Central memory CD8-positive, alpha-beta T cell (primary cell): ENCODE measurements at places on chromosomes 1 and 21.

GRCh38 chr1:7609311-7609994 is 161.6 kb upstream of the VAMP3 start:
- DNase-seq, result no peak

DNA sequence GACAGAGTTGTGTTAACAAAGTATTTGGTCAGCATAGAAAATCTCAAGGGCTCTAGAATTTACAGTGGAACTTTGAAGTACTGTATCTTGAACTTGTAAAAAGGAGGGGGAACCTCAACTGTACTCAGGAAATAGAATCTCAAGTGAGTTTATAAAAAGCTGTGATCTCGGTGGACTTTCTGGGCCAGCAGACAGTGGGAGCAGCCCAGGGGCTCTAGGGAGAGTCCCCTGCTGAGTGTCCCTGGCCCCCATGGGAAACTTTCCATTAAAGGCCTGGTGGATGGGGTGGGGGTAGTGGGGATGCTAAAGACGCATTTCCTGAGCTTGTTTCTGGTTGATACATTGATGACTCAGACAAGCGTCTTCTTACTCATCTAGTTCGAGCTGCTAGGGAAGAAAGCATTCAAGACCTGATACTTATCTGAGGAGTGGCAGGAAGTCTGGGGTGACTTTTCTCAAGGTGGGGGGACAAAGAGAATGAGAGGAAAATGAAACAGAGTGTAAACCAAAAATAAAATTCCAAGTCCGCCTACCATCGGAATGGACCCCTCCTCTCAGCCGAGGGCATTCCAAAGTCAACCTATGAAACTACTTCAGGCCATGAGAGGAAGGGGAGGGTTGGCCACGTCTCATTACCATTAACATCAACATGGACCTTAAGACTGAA is 65.5 kb downstream of the NID1 start:
- peak; percentile 43 for DNase-seq

DNA sequence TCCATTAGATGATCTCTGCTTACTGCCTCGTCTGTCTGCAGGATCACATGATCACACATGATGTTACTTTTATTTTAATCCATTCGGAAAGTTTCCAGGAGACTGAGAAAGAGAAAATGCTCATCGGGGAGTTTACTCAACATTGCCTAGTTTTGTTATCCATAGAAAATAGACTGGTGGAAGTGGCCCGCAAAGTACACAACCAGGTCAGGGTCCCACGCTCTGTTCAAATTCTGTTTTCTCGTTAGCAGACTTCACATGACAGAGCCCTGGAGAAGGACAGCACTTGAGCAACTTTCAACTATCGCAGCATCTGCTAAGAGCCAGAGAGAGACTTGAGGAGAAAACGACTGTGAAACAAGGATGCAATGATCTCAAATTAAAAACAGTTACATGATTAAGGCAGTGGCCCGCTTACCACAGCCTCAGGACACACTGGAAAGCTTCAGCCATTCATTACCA is 44.2 kb downstream of the ADAMTS1 start:
- DNase-seq, result no peak

DNA sequence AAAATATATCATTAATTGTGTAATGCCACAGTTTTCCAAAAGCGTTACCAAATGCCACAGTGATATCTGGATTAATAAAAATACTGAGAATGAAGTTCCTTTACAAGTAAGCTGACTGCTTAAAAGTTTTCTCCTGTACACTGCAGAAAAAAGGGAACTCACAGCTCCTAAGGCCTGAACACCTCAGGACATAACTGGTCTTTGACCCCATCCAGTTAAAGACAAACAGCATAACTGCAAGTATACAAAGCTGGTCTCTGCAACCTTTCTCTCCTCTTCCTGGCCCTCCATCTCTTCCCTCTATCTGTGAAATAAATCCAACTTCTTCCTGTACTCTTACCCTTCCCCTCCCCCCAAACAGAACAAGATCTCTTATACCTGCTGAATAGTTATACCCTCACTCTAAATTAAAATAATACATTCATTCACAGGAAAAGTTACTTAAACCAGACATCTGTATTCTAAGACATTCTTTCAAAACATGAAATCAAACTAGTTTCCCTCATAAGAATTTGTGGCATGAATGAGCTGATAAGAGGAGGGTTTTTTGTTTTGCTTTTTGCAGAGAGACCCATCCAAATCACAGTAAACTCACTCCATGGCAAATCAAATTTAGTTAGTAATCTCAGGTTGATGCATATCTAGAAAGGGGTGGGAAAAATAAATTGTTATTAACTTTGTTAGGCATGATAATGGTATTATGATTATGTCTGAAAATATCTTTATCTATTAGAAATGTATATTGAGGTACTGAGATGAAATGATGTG is 2.9 kb downstream of the DIPK1A start:
- DNase-seq, result no peak

- DNase-seq, result no peak
Observed at GRCh38 chr1:113207457-113207856, 134.5 kb downstream of the LRIG2 start.

DNA sequence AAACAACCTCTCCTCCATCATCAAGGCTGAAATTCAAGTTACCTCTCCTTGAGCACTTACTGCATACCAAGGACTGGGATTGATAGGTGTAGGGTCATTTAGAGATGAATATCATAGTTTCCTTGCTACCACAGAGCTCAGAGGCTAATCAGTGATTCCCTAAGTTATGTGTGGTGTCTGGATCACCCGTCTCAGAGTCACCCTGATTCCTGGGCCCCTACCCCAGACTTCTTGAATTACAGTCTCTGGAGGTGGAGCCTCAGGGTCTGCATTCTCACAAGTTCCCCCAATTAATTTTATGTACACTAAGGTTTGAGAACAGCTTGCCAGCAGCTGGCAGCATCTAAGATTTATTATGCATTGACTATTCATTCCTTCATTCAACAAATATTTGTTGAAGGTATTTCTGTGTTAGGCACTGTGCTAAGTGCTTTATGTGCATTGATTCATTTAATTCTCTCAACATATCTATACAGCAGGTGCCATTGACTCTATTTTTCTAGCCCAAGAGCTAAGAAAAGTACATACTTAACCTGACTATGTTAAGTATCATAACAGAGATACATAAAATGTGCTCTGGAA is 182.9 kb upstream of the FGGY start:
- no peak for DNase-seq

DNA sequence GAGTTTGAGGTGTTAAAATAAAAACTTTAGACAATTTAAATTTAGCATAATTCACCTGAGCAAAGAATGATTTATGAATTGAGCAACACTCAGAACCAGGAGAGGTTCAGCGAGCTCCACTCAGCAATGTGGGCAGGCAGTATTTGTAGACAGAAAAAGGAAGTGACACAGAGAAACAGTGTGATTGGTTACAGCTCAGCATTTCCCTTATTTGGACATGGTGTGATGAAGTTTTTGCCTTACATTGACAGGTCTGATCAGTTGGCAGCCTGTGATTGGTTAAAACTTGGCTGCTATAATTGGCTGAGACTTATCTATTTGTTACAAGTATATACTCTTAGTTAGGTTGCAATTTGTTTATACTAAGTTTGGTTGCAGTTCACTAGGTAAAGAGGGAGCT is 621.2 kb upstream of the PRMT6 start:
- no peak for DNase-seq

- DNase-seq, result no peak
Observed at GRCh38 chr1:96971849-96972602, 250.4 kb downstream of the PTBP2 start.

- no peak for DNase-seq
Observed at GRCh38 chr21:37449302-37449937, 82.8 kb downstream of the DYRK1A start.

GRCh38 chr1:42956739-42957138 is 1.9 kb downstream of the SLC2A1 start:
- no peak for DNase-seq

DNA sequence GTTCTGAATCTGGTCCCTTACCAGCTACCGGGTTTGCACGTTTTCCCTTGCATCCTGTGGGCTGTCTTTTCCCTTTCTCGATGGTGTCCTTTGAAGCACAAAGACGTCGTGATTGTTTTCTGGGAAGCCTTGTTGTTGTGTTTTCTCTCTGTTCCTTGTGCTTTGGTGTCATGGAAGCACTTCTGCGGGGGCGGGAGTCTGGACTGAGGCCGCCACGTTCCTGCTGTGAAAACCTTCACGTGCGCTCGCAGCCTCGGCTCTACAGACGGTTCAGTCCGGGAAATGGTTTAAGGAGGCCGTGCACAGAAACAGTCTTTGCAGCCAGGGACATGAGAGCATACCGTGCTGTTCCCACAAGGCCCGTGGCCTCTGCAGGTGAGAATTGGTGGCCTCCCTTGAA is 68.5 kb downstream of the SKI start:
- DNase-seq, result no peak

GRCh38 chr1:107767156-107767582 is 197.8 kb downstream of the VAV3 start:
- no peak for DNase-seq

GRCh38 chr1:1324084-1324523 is 356 bp downstream of the INTS11 start:
- no peak for DNase-seq

- no peak for DNase-seq
Observed at GRCh38 chr1:155977690-155978324, 540 bp downstream of the ARHGEF2 start.

DNA sequence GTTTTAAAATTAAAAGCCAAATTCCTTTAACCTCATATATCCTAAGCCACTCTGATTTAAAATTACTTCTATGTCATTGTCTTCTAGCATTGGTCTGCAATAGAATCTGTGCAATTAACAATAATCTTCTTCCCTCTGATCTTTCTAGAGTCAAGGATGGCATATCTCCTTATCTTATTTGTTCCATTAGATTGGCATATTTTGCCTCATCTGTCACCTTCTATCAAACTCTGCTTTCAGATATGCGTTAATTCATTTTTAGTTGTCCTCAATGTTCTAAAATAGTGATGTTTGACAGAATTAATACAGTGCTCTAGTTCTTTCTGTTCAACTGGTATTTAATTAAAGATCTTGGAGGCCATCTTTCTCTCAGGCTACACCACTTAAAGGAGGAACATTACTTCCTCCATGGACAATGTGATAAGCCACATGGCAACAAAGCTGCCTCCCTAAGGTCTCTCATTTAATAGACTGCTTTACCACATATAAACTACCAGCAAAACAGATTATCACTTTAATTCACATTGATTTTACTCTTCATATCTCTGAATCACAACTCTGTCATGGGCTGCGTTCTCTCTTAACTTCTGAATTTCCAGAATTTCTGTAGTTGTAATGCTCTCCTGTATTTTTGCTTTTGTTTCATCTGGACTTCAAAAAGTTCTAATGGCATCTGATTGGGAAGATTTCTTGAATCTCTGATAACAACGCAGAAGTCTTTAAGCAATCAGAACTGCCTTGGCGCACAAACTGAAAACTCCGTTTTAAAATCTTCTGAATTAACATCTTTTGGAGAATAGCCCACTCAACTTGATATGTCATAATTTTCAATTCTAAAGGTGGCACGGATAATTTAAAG is 2.8 kb downstream of the NRIP1 start:
- DNase-seq, result no peak

DNA sequence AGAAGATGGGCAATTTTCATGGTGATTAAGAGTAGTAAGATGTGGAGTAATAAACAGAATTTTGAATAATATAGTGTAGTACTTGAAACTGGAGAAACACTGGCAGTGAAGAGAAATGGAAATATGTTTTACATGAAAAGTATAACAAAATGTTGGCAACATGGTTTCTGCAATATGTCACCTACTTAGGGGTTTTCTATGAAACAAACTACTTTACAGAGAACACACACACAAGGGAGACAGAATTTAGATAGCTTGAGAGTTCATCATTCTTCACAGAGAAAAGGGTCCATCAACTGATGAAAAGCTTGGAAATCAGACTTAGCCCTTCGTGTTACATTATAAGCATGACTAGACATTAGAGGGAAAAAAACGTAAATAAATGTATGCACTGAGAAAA is 135.2 kb downstream of the EIF4G3 start:
- DNase-seq, result no peak

- DNase-seq, result no peak
Observed at GRCh38 chr1:44571712-44572571, 102.3 kb downstream of the TMEM53 start.

DNA sequence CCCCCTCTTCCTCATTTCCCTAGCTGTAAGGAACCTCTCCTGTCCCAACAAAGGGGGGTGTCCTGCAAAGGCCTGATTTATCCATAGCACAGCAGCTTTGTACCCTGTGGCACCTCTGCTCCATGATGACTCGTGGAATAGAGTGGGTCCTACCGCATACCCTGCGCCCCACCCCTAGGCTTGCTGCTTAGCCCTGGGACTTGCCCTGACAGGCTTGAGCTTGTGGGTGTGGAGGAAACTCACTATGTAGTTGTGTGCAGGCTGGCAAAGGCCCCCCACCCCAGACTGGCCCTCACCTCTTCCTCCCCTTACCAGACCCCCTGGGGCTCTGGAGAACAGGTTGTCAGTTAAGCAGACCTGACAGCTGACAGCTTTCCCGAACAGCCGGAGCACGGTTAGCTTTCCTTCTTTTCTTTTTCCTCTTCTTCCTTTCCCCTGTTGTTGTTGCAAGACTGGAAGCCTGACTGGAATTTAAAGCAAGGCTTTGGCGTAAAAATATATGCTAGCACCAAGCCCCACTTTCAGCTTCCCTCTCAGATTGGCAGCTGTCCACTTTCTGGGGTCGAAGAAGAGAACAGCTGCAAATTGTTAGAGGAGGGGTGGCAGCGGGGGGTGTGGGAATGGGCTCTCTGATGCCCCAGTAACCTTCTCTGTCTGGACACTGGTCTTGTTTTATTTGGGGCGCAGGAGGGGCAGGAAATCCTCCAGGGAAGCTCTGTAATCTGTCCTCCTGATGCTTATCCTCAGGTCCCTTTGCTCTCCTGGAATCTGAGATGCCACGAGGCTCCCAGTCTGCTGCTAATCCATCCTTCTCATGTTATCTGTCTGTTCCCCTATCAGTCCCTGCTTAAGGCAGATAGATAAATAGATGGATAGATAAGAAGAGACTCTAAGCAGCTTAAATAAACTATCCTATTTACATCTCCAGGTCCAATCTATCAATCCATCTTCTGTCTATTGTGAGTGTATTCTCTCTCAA is 134.6 kb downstream of the BRINP2 start:
- no peak for DNase-seq

- no peak for DNase-seq
Observed at GRCh38 chr1:68121536-68121935, 71.1 kb upstream of the DIRAS3 start.

- DNase-seq, result no peak
Observed at GRCh38 chr1:64822621-64823020, 77.7 kb downstream of the RAVER2 start.

DNA sequence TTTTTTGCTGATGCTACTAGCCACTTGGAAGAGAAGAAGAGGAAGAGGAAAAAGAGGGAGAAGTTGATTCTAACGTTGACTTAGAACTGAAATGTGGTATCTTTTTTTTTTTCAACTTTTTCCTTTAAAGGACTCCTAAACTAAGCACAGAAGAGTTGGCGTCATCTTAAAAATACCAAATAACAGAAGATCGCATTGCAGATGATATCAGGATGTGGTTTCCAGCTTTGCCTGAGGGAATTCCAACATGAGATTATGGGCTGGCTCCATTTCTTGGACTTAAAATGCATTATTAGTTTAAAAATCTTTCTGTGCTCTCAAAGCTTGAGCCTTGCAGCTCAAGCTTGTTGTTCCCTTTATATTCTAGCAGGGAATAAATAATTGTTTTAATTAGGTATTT is 29.8 kb downstream of the WDR3 start:
- no peak for DNase-seq

- DNase-seq, result no peak
Observed at GRCh38 chr1:247337250-247337746, 5.6 kb upstream of the ZNF496 start.
